Stimulated activated CD4-positive, alpha-beta T cell treated with anti-CD3 and anti-CD28 coated beads, TNF-alpha, amount 100 ng/mL, for 24 hours (primary cell): ENCODE measurements at places on chromosomes 16 and 17.
A peak's percentile ranks its signal among the peaks of the same experiment; 100 is the strongest.

- no peak for DNase-seq
Observed at GRCh38 chr16:8229011-8229520, 361.2 kb downstream of the TMEM114 start.

GRCh38 chr17:83156408-83156807 is 77.0 kb downstream of the METRNL start:
- DNase-seq, result no peak

DNA sequence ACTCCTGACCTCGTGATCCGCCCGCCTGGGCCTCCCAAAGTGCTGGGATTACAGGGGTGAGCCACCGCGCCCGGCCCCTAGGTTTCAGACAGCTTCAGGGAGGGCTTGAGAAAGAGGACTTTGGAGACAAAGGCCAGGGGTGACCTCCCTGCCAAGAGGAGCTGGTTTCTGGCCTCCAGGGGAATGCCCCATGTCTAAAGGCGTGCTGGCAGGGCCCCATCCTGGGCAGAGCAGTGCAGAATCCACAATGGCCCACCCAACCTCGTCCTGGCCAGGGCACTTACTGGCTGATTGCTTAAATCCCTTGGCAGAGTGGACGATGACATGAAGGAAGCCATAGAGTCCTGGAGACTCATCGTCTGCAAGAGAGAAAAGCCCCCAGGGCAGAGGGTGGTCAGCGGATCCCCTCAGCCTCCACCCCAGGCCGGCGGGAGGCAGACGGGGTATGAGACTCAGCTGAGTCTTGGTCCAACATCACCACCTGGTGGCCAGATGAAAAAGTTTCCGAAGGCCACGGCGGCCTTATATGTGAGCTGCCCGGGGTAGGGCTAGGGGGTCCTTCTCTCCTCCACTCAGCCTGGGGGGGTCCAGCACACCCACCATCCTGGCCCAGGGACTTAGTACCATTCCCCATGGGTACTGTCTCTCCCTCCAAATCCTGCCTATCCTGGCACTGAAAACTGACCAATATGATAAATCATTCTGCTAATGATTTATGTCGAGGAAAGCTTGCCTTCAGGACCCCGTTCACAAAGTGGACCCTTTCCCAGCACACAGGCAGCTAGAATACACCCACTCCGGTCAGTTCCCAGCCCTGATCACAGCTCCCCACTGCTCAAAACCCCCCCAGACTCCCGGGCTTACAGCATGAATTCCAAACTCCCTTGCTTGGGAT is 59.1 kb downstream of the TIMM22 start:
- DNase-seq, result no peak

GRCh38 chr17:49576088-49576916 is 631 bp downstream of the NXPH3 start:
- no peak for DNase-seq

DNA sequence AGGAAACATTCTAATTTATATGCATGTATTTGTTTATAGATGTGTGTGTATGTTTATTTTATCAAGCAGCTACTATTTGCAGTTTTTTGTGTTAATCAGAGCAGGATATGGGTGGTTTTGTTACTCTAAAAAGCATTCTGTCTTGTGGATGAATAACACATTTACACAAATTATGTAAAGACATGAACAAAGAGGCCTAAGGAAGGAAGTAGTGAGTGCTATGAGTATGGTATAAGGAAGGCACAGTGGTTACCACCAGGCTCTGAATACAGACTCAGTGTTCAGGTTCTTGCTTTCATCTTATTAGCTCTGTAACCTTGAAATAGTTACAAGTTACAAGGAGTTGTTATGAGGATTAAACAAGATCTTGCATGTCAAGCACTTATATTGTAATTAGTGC is 33.9 kb downstream of the STXBP4 start:
- no peak for DNase-seq

DNA sequence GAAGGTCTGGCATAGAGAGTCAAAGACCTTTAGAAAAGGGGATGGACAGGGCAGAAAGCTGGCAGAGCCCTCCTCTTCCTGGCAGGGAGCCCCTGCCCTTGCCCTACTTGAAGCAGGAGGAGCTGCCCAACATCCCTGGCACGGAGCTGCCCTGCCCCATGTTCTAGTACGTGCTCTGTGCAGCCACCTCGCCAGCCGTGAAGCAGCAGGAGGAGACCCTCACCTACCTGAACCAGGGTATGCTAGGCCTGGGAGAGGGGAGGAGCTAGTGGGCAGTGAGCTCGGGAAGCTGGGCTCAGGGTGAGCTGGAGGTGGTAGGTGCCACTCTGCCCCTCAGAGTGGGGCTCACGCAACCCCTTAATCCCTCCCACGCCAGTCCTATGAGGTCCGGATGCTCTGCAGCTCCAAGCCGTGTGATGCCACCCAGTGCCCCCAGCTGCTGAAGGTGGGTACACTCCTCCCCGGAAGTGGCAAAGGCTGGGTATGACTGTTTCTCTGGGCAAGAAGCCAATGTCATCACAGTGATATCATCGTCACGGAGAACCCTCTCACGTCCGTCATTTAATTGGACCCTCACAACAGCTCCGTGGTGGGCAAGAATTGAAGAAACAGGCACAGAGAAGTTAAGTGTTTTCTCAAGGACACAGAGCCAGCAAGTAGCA is 12.7 kb upstream of the STAC2 start:
- DNase-seq, result peak; percentile 43

DNA sequence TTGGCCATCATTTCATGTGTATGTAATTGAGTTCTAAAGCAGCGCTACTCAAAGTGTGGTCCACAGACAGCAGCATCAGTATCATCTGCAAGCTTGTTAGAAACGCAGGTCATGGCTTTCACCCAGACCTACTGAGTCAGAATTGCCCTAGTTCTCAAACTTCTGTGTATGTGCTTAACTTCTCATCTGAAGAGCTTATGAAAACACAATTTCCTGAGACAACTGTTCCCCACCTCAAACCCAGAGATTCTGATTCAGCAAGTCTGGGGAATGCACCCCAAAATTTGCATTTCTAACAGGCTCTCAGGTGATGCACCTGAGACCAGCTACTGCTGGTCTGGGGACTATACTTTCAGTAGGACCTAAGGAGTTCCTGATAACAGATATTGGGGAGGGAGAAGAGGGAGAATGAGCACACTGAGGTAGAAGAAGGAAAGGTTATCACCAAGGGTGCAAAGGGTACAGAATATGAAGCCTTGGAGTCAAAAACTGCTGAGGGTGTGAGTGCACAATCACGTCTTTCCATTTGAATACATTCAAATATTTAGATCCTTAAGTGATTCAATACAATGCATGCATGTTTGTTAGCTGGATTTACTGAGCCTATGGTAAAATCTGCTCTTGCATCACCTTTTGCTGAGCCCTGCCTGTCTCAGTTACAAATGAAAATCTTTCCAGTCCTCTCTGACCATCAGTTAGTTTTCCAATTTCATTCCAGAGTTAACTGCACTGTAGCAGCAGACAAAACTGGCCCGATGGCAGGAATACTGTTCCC is 29.2 kb upstream of the SKAP1 start:
- DNase-seq, result no peak

GRCh38 chr16:59169168-59169567 is 435.1 kb upstream of the GOT2 start:
- DNase-seq, result no peak

GRCh38 chr17:50470426-50470825 is 1.7 kb upstream of the CHAD start:
- DNase-seq, result no peak

- DNase-seq, result no peak
Observed at GRCh38 chr16:3202903-3203539, 15.0 kb downstream of the OR1F1 start.

DNA sequence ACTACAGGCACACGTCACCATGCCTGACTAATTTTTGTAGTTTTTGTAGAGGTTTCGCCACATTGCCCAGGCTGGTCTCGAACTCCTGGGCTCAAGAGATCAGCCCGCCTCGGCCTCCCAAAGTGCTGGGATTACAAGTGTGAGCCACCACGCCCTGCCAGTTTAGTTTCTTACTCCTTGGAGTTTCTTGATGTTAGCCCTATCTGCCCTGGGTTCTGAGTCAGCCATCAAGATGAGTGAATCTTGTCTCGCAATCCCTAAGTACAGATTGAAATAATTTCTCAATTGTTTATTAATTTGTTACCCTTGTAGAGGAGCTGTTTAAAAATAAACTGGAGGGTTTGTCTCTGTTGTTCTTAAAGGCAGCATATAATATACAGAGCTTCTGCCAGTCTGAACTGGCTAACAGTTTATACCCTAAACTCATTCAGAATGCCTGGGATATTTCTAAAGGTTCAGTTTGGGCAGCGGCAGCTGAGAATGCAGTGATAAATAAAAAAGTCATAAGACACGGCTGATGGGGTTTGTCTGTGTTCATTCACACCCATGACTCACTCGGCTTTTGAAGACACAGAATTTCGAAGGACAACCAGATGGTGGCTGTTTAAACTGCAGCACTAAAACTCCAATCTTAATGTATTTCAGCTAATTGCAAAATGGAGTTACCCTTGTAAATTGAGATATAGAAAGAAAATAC is 39.6 kb downstream of the GPRC5B start:
- no peak for DNase-seq

DNA sequence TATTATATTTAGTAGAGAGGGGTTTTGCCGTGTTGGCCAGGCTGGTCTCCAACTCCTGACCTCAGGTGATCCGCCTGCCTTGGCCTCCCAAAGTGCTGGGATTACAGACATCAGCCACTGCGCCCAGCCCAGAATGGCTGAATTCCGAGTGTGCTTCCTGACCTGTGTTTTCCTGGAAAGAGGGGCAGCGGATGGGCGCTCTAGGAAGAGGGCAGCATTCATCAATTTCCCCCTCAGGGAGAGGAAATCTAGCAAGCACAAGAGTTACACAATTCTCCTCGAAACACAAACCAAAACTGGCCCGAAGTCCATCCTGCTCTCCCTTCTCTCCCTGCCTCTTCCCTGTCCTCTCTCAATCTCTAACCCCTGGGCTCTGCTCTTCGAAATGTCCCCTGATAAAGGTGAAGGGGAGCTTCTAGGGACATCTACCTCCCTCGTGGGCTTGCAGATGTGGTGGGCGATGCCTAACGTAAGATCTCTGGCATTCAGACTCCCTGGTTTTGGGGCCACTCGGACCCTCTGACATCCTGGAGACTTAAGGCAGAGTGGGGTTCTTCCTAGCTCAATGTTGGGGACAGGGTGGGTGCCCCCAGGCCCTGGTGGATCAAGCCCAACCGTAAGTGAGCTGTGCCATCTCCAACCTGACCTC is 1.0 kb downstream of the IL27 start:
- no peak for DNase-seq

GRCh38 chr17:44546671-44547606 is 10.3 kb upstream of the FZD2 start:
- no peak for DNase-seq

DNA sequence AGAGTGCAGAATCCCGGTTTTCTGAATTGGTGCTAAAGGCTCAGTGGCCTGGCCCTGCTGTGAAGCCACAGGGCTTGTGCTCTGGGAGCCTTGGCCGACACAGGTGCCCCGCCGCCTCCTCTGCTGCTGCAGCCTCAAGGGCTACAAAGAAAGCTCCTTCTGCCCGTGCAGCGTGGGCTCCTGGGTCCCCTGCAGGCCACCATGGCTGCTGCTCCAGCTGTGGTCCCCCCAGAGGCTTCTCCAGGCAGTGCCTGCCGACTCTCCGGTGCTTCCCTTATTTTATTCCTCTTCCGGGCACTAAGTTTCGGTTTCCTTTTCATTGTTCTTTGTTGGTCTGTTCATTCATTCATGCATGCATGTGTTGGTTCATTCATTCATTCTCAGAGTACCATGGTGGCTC is 53.1 kb downstream of the CMIP start:
- no peak for DNase-seq

GRCh38 chr16:25134166-25134700 is 22.7 kb downstream of the LCMT1 start:
- no peak for DNase-seq

DNA sequence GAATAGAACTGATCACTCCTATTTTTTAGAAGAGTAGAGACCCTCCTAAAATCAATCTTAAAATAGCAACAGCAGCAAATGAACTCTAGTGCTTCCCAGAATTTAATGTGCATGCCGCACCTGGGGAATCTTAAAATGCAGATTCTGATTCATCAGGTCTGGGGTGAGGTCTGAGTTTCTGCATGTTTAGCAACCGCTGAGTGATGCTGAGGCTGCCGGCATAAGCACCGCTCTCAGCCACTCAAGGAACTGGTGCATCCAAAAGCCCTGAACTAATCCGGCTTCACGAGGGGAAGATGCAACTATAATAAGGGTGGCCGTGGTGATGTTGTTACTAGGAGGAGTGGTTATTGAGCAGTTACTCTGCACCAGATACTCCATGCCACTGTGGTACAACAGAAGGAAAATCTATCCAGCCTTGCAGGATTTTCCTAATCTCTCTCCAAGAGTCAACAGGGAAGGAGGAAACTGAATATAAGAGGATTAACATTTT is 19.7 kb downstream of the SDK2 start:
- DNase-seq, result no peak

DNA sequence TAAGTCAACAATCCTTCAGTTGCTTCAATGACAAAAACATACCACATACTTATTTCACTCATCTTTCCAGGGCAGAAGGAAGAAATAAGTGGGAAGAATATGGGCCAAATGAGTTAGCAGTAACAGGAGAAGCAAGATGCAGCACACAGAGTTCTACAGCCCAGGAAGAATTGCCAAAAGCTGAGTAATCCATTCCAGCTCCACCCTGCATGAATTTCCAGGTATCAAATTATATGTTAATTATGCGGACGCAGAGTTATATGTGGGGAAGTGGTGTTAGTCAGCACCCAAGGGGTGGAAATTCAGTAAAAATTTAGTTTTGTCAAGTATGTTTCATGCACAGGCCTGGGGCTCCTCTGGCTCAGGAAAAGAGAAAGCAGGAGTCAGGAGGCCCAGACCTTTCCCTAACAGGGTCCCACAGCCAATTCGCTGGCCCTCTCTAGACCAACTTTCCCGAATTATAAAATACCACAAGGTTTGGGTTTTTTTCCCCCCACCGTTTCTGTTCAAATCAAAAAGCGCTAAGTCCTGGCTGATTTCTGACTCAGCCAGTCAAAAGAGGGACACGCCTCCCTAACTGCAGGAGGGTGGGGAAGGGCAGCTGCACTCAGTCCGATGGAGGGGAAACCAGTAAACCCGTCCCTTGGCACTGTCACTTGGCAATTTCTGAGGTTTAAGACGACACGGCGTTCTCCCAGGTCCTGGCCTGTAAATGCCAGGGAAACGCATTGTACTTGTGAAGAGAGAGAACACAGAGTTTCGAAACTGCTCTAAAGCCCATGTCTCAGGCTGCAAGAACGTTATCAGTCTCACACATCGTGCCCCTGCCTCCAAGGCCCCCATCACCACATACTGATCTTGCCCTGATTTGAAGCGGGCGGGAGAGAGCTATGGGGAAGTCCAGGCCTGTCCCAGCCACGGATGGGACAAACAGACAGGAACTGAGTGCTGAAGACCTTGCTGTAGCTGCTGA is 58.1 kb downstream of the ZFHX3 start:
- DNase-seq, result no peak

GRCh38 chr17:79563237-79564013 is 47.4 kb downstream of the RBFOX3 start:
- no peak for DNase-seq
